ENCODE measurements at places on chromosomes 16 and 17.

- DNase-seq: no peak
These were observed 3.2 kb upstream of the ZDHHC1 start for GRCh38 chr16:67419502-67419901.

DNA sequence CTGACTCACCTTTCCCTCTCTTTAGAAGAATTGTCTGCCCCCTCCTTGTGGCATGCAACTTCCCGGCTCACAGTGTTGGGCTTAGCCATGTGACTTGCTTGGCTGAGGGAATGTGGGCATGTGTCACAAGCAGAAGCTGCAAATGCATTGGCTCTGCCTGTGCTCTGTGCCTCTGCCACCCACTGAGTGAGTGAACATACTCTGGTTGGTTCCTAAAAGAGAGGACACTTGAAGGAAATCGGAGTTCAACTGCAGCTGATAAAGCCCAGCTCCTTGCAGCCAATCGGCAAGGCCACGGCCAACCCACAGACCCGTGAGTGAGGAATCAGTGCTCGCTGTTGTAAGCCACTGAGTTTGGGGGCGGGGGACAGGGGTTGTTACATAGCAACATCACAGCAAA is 10.9 kb upstream of the GINS2 start:
- DNase-seq: no peak

- peak; percentile 31 for DNase-seq
These were observed 42.0 kb upstream of the TMC5 start for GRCh38 chr16:19375561-19376158.

DNA sequence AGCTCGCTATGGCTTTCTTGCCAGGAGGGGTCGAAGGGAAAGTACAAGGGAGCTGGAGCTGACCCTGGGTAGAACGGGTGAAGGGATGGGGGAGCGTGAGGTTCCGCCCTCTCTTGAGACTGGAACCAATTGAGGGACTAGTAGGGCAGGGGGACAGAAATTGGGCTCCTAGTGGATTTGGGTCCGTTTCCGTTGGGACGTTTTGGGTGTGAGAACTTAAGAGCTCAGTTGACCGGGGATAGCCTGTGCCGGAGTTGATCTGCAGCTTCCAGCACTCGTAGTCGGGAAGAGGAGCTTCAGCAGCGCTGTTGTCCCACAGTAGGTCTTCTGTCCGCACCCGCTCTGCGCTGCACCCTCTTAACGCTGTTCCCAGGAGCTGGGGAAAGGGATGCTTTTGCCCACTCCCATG is 481 bp downstream of the CNTROB start:
- peak; percentile 7 for DNase-seq

- no peak for DNase-seq
These were observed 5.4 kb upstream of the CYTH1 start for GRCh38 chr17:78787444-78787843.

DNA sequence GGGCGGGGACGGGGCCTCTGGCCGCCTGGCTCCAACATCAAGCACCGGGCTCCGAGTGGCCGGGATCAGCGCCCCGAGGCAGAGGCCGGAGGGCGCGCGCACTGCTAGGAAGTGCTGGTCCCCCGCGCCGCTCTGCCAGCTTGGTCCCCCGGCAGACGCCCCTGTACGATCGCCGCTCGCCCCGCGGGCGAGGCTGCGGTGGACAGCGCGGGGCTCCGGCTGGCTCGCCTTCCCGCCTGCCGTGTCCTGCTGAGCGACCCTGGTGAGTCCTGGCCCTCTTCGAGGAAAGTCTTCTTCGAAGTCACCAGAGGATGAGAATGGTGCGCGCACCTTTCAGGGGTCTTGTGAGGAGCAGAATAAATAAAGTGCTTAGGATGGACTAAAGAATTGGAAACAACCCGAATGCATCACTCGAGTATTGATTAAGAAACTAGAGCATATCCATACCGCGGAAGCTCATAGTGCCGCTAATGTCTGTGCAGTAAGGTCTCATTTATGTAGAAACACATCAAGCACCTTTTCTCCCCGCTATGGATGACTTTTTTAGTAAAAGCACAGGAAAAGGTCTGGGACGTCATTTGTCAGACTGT is 392 bp downstream of the ZNF213 start:
- no peak for DNase-seq

- DNase-seq: no peak
These were observed 3.3 kb downstream of the DECR2 start for GRCh38 chr16:404971-405486.

- no peak for DNase-seq
These were observed 17.2 kb downstream of the MSI2 start for GRCh38 chr17:57273490-57273889.

GRCh38 chr17:9406046-9406606 is 169.5 kb downstream of the STX8 start:
- no peak for DNase-seq

GRCh38 chr17:15260376-15261257 is 4.5 kb downstream of the PMP22 start:
- DNase-seq: no peak

DNA sequence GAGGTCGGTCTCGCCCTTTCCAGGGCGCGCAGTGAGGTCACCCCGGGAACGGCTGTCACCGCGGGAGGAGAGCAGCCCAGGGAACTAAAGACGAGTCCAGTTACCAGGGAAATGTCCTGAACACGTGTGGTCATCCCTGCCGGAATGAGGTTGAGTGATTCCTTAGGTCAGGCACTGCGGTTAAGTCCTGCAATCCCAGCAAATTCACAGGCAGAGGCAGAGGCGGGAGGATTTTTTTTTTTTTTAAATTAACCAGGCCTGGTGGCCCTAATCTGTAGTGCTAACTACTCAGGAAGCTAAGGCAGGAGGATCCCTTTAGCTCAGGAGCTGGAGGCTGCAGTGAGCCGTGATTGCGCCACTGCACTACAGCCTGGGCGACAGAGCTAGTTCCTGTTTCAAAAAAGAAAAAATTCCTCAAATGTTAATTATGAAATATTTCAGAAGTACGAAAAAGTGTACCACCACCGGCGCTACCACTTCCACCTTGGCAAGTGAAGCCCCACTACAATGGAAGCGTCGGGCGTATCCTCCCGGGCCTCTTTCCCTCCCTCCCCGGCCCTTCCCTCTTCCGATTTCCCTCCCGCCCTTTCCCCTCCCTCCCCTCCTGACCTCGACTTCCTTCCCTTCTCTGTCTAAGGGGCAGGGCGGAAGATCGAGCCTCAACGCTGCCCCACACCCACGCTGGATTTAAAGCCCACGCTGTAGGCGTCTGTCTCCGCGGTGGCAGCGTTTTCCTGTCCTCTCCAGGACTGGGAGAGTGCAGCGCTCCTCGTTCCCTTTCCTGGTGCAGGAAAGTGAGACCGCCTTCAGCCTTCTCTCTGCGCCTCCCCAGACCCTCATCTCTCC is 27.3 kb downstream of the SLFN11 start:
- no peak for DNase-seq

- DNase-seq: no peak
These were observed 10.8 kb downstream of the CASKIN2 start for GRCh38 chr17:75504347-75505151.

- DNase-seq: no peak
These were observed 1.8 kb downstream of the CACNB1 start for GRCh38 chr17:39195568-39196160.

- no peak for DNase-seq
These were observed 63.9 kb downstream of the GTF3C1 start for GRCh38 chr16:27485811-27486210.

All from NCI-H2171 (cell line).